ENCODE measurements at places on chromosomes 3 and 15.

DNA sequence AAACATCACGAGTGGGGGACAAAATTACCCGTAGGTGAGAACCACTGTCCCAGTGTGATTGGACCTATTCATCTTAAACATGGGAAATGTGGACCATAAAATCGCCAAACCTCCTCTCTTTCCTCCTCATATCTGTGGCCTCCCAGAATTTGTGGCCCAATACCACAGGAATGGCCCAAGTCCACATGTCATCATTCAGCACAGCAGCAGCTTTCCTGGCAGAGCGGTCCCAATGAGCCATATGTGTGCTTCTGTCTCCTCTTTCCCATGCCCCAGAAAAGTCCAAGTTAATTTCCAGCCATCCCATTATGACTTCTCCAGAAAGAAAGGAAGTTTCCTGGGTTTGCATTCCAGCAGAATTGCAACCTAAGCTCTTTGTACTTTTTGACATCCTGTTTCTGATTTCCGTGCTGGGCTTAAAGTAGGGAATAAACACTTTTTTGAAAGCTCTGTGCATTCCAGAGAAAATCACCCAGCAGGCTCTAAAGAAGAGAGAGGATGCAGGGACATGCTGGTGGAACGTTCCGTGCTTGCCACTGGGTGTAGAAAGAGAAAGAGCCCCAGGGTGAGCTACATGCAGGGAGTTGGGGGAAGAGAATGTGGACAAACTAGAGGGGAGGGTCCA, 259.4 kb upstream of the PROK2 start:
- no peak for DNase-seq

- no peak for DNase-seq
These were observed 4.4 kb upstream of the IDH2 start for GRCh38 chr15:90106522-90107117.

- DNase-seq: no peak
These were observed 576 bp upstream of the RPAP1 start for GRCh38 chr15:41544650-41545015.

- DNase-seq: no peak
These were observed 55.6 kb downstream of the LHFPL4 start for GRCh38 chr3:9497821-9498565.

DNA sequence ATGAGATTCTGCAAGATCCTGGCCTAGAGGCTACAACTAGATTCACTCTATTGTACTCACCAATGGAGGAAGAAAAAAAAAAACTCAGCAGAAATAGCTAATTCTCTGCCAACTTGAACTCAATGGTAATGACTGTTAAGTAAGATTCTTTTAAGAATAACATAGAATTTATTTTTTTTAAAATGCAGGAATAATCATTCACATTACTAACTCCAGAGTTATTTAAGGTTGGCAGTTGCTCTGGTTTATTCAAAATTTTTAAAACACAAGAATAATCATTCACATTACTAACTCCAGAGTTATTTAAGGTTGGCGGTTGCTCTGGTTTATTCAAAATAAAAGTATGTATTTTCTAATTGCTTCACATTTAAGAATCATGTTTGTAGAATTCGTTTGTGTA, 1071.9 kb downstream of the IGSF11 start:
- DNase-seq: no peak

DNA sequence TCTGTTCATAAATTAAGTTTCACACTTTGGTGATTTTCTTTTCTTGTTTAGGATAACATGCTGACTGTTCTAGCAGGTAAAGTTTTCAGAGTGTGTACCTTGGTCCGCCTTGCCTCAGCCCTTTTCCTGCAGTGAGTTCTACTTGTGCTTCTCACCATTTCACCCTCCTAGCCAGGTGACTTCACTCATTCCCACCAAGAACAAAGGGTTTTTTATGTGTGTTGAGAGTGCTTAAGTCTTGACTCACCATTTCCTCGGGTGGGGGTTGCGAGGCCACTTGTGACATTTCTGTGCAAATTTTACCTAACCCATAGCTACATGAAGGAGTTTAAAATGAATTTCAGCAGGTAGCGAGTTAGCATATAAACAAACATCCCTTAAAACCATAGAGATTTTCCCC, 81.4 kb downstream of the C3orf38 start:
- no peak for DNase-seq

DNA sequence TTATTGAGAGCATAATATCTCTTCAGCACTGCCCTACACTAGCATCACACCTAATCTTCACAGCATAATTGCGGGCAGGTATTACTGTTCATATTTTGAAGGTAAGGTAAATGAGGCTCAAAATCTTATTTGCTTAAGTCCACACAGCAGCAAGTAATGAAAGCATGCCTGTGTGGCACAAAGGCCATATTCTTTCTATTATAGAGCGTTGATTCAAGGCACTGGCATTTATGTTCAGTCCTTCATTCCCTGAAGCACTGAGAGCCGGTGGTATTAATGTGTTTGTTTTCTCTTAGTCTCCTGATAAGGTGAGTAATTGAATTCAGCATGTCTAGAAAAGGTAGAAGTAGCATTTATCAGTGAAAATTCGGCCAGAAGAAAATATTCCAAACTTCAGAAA, 231.2 kb downstream of the BBX start:
- DNase-seq: no peak

GRCh38 chr3:133192363-133192945, 154.3 kb downstream of the TMEM108 start:
- DNase-seq: no peak

DNA sequence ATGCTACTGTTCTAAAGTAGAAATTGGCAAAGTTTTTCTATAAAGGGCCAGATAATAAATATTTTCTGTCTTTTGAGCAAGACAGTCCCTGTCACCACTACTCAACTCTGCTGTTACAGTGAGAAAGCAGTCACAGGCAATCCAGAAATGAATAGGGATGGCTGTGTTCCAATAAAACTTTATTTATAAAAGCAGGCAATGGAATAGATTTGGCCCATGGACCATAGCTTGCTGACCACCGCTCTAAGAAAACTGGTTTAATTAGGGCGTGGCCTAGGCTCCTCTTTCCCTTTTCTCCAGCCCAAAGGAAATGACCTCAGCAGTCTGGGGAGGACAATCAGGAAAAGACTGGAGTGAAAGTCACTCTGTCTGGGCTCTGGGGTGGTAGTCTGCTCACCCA, 183.8 kb downstream of the MEGF11 start:
- no peak for DNase-seq

DNA sequence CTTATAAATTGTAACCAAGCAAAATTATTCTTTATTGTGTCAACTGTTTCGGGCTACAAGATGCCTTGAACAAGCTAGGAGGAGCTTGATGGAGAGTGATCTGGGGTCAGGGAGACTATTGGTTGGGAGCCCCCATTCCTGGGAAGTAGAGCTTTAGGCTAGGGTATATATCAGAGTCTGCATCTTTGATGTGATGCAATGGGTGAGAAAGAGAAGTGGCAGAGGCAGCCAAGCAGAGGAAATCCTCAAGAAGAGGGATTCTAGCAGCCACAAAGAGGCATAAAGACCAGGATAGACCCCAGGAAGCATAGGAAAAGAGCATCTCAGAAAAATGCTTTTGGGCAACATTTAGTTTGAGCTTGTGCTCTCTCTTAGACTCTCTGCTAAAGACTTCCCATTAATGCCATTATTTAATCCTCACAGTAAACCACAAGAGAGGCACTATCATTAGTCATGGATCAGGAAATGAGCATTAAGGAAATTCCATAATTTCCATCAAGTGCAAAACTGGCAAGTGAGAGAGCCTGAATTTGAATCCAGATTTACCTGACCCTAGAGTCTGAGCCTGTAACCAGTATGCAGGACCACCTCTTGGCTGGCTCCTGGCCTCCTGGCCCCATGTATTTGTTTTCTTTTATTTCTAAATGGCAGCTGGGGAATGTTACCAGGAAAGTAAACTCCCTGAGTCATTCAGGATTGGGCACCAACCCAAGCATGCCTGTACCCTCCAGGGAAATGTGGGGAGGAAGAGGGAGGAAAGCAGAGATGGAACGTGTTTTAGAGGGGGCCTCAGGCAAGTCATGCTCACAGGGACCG, 118.7 kb downstream of the RPL22L1 start:
- no peak for DNase-seq

DNA sequence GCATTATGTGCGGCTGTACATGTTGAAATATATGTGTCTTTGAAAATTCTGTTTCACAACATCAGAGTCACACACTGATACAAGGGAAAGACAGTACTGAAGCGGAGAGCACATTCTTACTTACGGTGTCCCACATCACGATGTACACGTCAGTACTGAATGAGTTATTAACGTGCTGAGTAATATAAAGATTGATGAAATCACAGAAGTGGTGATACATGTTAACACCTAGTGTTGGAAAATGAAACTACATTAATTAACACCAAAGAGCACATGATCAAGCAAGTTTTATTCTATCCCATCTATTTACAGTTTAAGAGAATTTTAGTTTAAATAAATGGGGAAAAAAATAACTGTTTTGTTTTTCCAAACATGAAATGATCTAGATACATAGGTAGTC, 15.6 kb downstream of the EOGT start:
- DNase-seq: no peak

DNA sequence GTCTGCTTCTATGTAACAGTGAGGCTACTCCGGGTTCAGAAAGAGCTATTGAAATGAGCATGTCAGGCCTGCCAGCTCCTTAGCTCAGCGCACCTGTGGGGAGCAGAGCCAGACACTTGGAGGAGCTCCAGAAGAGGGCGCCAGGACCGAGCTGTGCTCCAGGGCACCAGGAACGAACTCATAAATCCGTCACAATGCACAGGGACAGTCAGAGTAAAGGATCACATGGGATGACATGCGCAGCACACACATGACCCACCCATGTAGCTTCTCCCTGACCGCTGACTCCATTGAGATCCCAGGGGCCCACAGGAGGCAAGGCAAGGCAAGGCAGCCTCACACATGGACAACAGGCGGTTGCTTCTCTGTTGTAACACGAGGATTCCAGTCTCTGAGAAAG, 26.0 kb upstream of the GNB5 start:
- DNase-seq: no peak

- DNase-seq: peak; percentile 80
These were observed at the start of gene DCUN1D1 for GRCh38 chr3:182980204-182981037. DCUN1D1 (minus strand) TSS chr3:182980538; CDS start chr3:182980489, 49 bp downstream.

- no peak for DNase-seq
These were observed 42.5 kb upstream of the SPTSSB start for GRCh38 chr3:161413855-161414210.

All from stimulated activated CD4-positive, alpha-beta T cell treated with anti-CD3 and anti-CD28 coated beads, TNF-alpha, amount 100 ng/mL, for 1 hour (primary cell).